Head of caudate nucleus (tissue), 42 donors: ENCODE measurements at places on chromosomes 3 and 15.
A peak's percentile ranks its signal among the peaks of the same experiment; 100 is the strongest.

- DNase-seq, result no peak
Measured at GRCh38 chr15:93164409-93164808, 75.4 kb upstream of the RGMA start.

- DNase-seq, result no peak
Measured at GRCh38 chr3:112199622-112200316, 66.7 kb upstream of the GCSAM start.

GRCh38 chr3:101862416-101863165, 13.3 kb downstream of the NFKBIZ start:
- no peak for DNase-seq

DNA sequence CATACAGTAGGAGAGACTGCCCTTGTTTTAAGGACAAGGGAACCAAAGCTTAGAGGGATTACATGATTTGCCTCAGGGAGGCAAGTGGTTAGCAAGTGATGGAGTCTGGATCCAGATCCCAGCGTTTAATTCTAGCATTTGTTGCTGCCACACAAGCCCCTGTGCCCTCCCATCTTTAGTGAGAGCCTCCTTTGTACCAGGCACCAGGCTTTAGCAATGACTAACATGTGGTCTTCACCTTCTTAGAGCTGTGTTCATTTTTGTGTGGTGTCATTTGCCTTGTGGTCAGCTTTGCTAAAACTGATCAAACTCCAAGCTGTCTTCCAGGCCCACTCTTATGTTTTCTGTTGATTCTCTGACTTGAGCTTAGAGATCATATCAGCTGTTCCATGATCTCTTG, 290.5 kb downstream of the RPLP1 start:
- no peak for DNase-seq

DNA sequence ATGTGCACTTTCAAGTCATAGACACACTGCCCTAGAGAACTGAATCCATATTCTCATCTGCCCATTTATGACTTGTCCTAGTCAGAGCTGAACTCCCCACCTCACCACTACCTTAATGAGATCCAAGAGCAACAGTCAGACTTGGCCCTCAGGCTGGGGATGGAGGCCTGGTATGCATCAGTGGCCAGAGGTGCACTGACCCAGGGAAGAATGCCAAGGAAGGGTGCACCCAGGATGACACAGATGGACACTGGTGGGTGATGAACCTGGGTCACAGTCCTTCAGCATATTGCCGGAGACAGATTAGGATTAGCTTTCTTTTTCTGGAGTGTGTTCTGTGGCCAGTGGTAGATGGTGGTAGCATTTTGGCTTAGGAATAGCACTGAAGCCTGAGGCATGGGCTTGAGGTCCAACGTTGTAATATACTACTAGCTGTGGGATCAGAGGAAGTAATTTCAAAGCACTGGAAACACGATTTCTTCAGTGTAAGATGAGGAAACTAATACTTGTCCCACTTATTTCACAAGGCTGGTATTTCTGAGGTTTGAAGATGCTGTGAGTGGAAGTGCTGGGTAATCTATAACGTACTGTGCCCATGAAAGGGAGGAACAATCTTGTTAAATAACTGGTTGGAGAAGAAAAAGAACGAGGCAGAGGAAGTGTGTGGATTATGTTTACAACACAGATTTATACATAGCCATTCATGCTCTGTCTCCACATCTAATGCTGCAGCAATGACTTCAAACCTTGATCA, 265.0 kb downstream of the THRB start:
- no peak for DNase-seq

DNA sequence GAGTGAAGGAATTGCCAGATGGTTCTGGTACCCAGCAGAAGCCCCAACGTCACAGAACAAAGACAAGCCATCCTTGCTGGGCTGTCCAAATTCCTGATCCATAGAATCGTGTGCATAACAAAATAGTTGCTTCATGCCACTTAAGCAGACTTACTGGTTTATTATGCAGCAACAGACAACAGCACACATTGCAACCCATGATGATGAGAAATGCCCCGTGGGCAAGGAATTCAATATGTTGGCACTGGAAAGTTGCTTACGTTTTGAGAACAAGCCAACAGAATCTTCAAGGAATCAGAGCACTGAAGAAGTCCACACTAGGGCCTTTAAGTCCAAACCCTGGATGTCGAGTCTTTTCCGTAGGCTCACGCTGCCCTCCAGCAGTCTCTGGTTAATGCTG, 40.3 kb downstream of the CCR4 start:
- no peak for DNase-seq

- DNase-seq, result no peak
Measured at GRCh38 chr15:73464602-73465001, 21.6 kb downstream of the REC114 start.

- peak; percentile 10 for DNase-seq
Measured at GRCh38 chr3:159669766-159670165, 318.9 kb upstream of the IL12A start.

DNA sequence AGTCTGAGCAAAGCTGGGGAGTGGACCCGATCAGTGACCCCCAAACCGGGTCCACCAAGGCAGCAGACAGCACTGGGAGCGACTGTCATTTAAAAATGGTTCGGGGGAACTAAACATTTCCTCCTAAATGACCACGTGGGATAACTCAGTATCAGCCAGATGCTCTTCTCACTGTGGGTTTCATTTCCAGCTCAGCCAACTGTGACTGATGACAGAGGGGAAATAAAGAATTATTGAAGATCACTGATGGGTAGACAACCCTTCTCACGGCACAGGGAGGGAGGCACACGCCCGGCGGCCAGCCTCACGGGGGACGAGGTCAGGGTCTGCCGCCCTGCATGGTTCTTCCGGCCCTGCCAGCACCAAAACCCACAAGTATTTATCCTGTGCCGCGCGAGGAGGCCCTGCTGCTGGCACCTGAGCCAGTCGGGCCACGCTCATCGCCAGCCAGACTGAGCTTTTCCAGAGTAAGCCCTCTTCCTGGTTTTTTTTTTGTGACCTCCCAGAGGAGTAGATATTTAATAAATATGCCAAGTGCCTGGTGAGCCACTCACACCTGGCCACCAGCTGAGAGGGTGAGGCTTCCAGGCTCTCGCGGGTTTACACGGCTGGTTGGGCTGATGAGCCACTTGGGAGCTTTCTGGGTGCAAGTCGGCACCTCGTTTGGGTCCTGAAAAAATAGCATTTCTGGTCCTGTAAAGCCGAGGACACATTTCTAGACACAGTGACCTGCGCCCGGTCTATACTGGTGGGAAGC, 6.2 kb downstream of the MELTF start:
- DNase-seq, result no peak
